ENCODE measurements at places on chromosomes 7 and 10.

GRCh38 chr7:103657474-103657894 is 211.5 kb upstream of the SLC26A5 start:
- DNase-seq, result no peak

GRCh38 chr7:42210779-42211178 is 26.2 kb downstream of the GLI3 start:
- no peak for DNase-seq

- no peak for DNase-seq
These were observed 342.5 kb downstream of the PTEN start for GRCh38 chr10:88205842-88206446.

GRCh38 chr7:45188736-45189135 is 31.1 kb downstream of the RAMP3 start:
- DNase-seq, result no peak

GRCh38 chr10:98202378-98202777 is 65.6 kb downstream of the LOXL4 start:
- no peak for DNase-seq

DNA sequence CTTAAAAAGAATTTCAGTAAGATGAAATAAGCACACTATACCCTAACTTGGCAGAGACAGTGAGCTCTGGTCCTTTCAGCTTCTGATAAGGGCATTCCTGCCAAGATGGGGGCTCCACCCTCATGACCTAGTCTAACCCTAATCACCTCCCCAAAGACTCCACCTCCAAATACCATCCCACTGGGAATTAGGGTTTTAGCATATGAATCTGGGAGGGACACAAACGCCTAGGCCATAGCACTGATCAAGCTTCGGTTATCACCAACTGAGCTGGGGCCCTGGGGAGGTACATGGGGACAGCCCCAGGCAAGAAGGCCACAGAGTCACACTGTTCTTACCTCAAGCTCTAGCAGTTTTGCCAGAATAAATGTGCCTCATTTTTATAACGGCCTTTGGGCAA is 31.4 kb downstream of the PALS2 start:
- DNase-seq, result no peak

- no peak for DNase-seq
These were observed 114.6 kb downstream of the PIP4K2A start for GRCh38 chr10:22599636-22600228.

- peak; percentile 60 for DNase-seq
These were observed 84.3 kb downstream of the CUL2 start for GRCh38 chr10:35005868-35006267.

- DNase-seq, result peak; percentile 85
These were observed 5.5 kb downstream of the ANXA11 start for GRCh38 chr10:80199828-80200227.

All from kidney tubule cell (primary cell).